ENCODE measurements at places on chromosomes 6 and 20. TPM values are rescaled to one million over a fixed set of nuclear protein-coding genes. Genes with fewer than 3 reads are reported as not detected.

HLA-DMB gene
- total RNA-seq: not detected

MCHR2 gene
- total RNA-seq: not detected

GJA10 gene
- not detected for total RNA-seq

TP53TG5 gene
- total RNA-seq: not detected

LPA gene
- not detected for total RNA-seq

SMPDL3A gene
- total RNA-seq: 11.5 TPM

NKX2-4 gene
- not detected for total RNA-seq

SLC22A1 gene
- total RNA-seq: 0.44 TPM

PTCRA gene
- not detected for total RNA-seq

ANKRD6 gene
- total RNA-seq: 0.22 TPM

NKX2-2 gene
- total RNA-seq: not detected

LY6G6F gene
- not detected for total RNA-seq

MRAP2 gene
- not detected for total RNA-seq

ANKRD66 gene
- not detected for total RNA-seq

SPATA25 gene
- 3.3 TPM for total RNA-seq

PPP1R10 gene
- 53.4 TPM for total RNA-seq

OPRL1 gene
- total RNA-seq: 0.88 TPM

OR2H2 gene
- total RNA-seq: not detected

RNF114 gene
- total RNA-seq: 103 TPM

UNC93A gene
- not detected for total RNA-seq

CYP24A1 gene
- 0.29 TPM for total RNA-seq

VSX1 gene
- total RNA-seq: not detected

SLC22A23 gene
- total RNA-seq: 2.4 TPM

CAGE1 gene
- 0.14 TPM for total RNA-seq

TXLNB gene
- under 0.01 TPM for total RNA-seq

TAF4 gene
- 10.5 TPM for total RNA-seq

PDYN gene
- not detected for total RNA-seq

BTN1A1 gene
- not detected for total RNA-seq

SLC22A2 gene
- not detected for total RNA-seq

TASP1 gene
- 7.2 TPM for total RNA-seq

FAM110A gene
- total RNA-seq: 7.2 TPM

SLC32A1 gene
- not detected for total RNA-seq

CLIC5 gene
- not detected for total RNA-seq

TUBB2B gene
- total RNA-seq: 1.5 TPM

CCM2L gene
- total RNA-seq: not detected

FBXO5 gene
- 38.9 TPM for total RNA-seq

IMPG1 gene
- not detected for total RNA-seq

SIM1 gene
- total RNA-seq: not detected

TMEM244 gene
- 1.3 TPM for total RNA-seq

BEND3 gene
- total RNA-seq: 2.8 TPM

SLC17A3 gene
- total RNA-seq: not detected

FARS2 gene
- 15.8 TPM for total RNA-seq

ANKEF1 gene
- total RNA-seq: 0.72 TPM

CDH4 gene
- total RNA-seq: 0.14 TPM

SLC12A5 gene
- total RNA-seq: under 0.01 TPM

ACOT13 gene
- 5.7 TPM for total RNA-seq

Data from placental pericyte (primary cell).